ENCODE measurements at places on chromosomes 13 and 19. TPM values are rescaled to one million over a fixed set of nuclear protein-coding genes. Genes with fewer than 3 reads are reported as not detected.

- no peak for DNase-seq
Measured at GRCh38 chr13:95207769-95208366, 93.4 kb downstream of the ABCC4 start.

- DNase-seq = no peak
Measured at GRCh38 chr13:49635599-49636433, 7.5 kb downstream of the ARL11 start.

GRCh38 chr13:83845106-83845505, 37.2 kb downstream of the SLITRK1 start:
- DNase-seq = no peak

GNG7 gene
- total RNA-seq = 3.1 TPM

NLRP8 gene
- total RNA-seq = not detected

DNA sequence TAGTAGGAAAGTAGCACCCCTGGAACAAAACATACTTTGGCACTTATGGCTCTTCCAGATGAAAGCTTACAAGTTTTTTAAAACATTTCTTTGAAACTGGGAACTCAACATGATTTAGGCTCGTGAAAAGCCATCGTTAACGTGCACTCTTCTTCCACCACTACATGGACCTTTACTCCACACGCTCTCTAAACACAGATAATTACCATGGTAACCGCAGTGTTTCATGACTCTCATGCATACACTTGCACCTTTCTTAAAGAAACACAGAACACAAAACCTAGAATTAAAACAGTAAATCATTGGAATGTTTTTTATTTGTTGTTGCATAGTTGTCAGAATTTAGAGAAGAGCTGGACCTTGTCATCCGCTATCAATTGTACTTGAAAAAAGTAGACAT, 154.3 kb downstream of the FGF9 start:
- no peak for DNase-seq

ZNF491 gene
- 6.6 TPM for total RNA-seq

ZNF578 gene
- total RNA-seq = 17.1 TPM

DNA sequence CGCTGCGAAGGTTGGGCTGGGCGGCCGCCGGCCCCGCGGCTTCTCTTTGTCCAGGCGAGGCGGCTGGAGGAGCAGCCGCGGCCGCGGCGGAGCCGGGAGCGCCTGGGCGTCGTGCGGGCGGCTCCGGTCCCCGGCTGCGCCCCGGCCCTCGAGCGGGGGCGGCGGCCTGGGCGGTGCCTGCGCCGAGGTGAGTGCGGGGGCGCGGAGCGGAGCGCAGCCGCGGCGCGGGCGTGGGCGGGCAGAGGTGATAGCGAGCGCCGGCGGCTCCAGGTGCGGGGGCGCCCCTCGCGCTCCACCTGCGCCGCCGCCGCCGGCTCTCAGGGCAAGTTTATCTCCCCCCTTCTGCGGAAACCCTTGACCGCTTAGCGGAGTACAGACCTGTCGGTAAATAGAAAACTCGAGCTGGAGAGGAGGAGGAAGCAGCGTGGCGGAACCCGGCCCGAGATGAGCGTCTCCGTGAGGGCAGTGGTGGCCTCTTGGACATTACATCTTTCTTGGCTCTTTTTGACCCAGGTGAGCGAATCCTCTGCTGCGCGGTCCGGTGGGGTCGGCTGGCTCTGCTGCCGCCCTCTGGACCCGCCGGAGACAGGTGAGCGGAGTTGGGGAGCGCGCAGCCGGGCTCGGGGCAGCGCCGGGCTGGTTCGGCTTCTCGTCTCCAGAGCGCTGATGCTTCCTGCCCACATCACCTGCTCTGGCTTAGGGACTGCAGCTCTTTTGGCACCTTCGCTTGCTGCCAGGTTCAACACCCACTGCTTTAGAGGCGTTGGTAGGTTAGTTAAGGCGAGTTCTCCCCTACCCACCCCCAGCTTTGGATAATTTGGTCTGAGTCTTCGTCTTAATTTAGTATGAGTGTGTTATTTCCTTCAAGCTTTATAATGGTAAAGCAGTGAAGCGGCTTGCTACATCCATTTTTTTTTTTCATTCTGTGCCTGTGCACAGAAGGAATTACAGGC, at the start of gene MTUS2:
Gene MTUS2 (plus strand): TSS at position 241 of the 953 bp plus-strand sequence.
- DNase-seq = no peak

DNA sequence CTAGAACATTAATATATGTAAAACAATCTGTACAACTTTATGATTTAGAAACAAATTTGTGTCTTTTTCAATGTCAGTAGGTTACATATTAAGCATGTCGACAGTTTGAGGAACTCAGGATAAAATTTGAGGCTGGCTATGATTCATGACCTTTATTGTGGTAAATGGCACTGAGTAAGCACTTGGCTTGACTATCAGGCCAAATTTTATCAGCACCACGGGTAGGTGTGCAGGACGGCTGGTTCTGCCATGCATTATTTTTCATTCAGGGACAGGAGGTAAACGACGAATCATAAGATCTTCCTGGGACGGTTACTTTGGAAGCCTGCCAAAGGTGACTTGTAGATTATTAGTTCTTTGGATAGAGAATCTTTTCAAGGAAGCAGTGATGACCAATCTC, 19.9 kb upstream of the CYP4F8 start:
- no peak for DNase-seq

DNA sequence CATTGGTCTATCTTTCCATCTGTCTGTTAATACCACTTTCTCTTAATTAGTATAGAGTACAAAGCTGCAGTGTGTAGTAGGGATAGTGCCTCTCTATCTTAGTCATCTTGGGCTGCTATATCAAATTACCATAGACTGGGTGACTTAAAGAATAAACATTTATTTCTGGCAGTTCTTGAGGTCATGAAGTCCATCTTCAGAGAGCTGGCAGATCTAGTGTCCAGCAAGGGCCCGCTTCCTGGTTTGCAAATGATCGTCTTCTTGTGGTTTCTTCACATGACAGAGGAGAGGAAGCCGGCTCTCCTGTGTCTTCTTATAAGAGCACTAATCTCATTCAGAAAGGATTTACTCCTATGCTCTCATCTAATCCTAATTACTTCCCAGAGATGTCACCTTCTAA, 6.1 kb downstream of the ZNF700 start:
- no peak for DNase-seq

DNA sequence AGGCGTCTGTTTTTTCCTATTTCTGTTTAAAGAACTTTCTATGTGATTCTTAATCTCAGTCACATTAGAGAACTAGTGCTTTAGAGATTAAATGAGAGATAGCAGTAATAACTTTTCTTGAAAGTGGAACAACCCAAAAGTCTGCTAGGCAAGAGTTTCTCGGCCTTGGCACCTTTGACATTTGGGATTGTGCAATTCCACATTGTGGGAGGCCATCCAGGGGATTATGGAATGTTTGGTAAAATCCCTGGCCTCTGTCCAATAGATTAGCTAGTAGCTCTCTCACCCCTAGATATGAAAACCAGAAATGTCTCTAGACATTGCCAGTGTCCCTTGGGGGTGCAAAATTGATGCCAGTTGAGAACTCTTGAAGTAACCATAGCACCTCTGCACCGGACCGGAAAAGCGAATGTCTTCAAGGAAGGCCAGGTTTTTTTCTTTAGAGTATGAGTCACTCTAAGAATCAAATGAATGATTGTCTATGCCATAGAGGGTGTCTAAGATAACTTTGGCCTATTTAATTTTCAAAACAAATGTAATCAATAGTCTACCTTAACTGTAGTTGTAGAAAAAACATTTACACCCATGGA, 45.0 kb upstream of the IL17D start:
- no peak for DNase-seq

CEACAM7 gene
- 1.8 TPM for total RNA-seq
